ENCODE measurements at places on chromosomes 16 and 17.

DNA sequence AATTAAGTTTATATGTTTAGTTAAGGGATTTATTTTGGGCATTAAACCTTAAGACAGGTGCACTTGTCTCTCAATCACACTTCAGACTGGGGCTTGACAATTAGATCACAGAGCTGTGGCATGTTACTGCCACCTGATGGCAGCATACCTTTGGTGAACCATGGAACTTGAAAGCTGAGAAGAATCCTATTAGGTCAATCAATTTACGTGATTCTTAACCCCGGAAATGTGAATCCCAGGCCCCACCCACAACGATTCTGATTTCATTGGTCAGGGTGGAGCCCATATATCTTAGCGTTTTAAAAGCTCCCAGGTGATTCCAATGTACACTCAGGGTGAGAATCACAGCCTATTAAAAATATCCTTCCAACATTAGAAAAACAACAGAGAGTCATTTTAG is 91.0 kb downstream of the GSG1L start:
- DNase-seq, result peak; percentile 39

- no peak for DNase-seq
Observed at GRCh38 chr17:13921841-13922776, 147.2 kb upstream of the COX10 start.

DNA sequence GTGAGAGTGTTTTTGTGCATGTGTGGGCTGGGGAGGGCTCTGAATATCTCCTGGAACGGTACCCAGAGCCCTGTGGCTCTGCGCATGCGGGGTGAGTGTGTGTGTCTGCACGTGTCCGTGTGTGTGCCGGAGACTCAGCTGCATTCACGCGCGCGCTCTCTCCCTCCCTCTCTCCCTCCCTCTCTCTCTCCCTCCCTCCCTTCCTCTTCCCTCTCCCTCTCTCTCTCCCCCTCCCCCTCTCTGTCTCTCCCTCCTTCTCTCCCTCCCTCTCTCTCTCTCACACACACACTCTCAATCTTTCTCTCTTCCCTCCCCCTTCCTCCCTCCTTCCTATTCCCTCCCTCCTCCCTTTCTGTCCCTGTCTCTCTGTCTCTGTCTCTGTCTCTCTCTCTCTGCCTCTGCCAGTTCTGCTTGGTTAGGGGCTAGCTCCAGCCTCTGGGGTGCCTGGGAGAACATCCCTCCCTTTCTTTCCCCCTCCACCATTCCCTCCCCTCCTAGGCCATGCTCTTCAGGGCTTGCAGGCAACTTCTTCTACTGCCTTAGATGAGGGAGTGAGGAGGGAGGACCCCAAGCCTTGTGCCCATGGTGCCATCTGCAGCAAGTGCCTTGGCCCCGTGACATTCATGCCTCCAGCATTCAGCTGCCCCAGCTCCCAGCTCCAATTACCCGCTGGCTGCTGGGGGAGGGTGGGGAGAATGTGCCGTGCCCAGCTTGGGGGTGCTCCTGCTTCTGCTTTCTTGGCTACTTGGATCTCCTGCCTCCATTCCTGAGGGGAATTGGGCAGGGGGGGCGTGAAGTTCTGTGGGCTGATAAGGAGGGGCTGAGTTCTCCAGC is 6.4 kb downstream of the THRA start:
- peak; percentile 74 for DNase-seq

DNA sequence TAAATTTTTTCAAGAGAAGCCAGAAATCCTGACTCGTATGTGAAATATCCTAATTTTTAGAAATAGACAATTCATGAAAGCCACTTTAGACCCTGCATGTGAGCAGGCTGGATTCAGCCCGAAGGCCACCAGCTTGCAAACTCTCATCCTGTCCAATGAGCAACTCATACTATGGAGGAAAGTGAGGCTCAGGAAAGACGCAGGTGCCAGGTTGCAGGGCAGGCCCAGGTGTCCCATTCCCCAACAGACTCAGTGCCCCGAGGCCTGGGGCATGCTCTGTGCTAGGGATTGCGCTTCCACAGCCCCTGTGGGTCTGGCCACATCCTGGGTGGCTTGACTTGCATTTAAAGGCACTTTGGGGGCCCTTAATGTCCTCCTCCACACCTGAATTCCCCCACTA is 16.7 kb upstream of the RASD1 start:
- DNase-seq, result no peak

- DNase-seq, result no peak
Observed at GRCh38 chr17:1800712-1801111, 29.0 kb downstream of the SMYD4 start.

DNA sequence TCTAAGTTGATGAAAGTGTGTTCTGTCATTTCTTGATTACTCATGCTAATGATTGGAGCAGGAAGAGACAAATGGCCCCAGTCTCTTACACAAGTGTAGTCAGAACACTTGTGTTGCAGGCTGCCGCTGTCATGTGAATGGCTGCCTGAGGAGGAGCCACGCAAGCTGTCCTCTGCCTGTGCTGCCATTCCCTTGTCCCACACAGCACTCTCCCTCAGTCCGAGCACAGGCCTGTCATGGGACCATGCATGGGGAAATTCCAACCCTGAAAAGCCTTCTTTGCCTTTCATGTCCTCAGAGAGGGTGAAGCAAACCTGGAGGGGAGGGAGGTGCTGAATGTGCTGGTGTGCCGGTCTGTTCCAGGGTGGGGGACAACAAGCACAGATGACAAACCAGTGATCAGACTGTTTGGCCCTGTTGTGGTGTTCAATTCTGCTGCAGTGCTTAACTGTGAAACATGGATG is 109.4 kb downstream of the MRTFB start:
- DNase-seq, result no peak

GRCh38 chr17:15397620-15398019 is 56.2 kb upstream of the TEKT3 start:
- DNase-seq, result no peak

- no peak for DNase-seq
Observed at GRCh38 chr17:21573961-21574610, 118.2 kb upstream of the KCNJ18 start.

DNA sequence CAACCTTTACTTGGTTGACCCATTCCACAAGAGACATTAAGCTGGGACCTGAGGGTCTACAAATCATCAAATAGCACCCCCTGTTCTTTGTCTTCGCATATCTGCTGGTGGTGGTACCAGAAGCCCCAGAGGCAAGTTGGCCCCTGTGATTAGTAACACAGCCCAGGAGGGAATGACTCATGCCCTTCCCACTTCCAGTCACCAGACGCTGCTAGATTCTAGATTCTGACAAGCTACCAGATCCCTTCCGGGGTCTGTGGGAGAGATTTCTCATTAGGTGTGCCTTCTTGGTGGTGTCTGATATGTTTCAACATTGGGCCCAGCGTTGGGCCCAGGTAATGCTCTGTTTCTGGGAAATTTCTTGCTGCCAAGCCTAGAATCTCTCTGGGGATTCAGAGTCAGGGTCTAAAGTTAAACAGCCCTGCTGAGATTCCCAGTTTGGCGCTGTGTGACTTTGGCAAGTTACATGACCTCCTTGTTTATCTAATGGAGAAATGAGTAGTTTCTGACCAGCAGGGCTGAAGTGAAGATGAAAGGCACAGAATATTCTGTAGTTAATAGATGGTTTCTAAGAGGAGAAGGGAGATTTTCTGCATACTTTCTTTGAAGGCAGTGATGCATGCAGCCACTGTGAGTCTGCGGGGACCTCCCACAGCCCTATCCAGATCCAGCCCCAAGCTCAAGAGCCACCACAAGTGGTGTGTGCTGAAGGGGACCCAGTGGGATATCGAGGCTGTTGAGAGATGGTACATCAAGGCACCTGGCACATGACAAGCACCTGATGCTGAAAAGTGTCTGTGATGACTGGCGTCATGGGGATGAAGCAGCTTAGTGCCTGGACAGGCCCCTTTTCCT is 3.9 kb downstream of the TRPV2 start:
- no peak for DNase-seq

- DNase-seq, result no peak
Observed at GRCh38 chr16:73890186-73891128, 406.2 kb upstream of the PSMD7 start.

GRCh38 chr17:80113033-80113484 is 11.7 kb downstream of the GAA start:
- DNase-seq, result no peak

DNA sequence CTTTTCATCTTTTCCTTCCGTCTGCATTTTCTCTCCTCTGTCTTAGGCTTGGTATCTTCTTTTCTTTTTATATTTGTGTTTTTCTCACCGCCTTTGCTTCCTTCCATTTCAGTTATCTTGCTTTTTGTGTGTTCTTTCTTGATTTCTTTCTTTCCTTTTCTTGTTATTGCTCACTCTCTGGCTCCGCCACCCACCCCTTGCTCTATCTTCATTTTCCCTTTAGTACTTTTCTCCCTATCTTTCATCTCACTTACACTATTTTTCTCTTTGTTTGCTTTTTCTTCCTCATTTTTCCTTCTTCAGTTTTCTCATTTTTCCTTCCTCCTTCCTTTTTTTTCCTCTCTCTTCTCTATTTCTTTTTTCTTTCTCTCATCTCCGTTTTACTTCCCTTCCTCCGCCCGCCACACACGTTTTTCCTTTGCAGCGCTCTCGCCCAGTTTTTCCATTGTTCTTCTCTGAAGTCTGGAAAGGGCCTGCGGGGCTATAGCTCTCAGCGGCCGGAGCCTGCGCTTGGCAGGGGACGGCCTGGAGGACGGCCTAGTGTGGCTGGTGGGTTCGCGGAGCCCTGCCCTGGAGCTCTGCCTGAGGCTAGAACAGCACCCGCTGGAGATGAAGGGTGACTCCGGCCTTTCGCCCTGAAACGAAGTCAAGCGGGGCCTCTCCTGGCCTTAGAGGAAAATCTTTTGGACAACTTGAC is 5.2 kb upstream of the HOXB13 start:
- DNase-seq, result no peak

- no peak for DNase-seq
Observed at GRCh38 chr16:87921236-87921773, 15.0 kb downstream of the CA5A start.

- no peak for DNase-seq
Observed at GRCh38 chr17:742147-742793, 9.8 kb downstream of the GEMIN4 start.

DNA sequence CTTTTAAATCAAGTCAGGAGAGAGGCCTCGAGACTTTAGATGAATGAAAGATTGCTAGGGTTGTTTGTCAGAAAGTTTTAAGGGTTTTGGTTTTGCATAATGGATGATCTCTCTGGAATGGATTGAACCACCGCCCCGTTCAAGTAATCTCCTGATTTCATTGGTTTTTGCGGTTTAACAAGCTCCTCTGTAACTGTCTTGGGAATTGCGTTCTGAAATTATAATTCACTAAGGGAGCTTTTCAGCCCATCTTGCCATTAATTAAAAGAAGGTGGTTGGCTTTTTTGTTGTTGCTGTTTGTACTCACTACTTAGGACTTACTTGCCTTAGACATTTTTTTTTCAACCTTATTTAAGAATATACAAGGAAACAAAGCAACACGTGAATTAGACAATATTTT is 8.8 kb downstream of the HS3ST4 start:
- DNase-seq, result no peak

- no peak for DNase-seq
Observed at GRCh38 chr16:19219836-19220235, 51.8 kb downstream of the SYT17 start.

All from NCI-H1694 (cell line).